ENCODE measurements at places on chromosomes 13 and 19.

DNA sequence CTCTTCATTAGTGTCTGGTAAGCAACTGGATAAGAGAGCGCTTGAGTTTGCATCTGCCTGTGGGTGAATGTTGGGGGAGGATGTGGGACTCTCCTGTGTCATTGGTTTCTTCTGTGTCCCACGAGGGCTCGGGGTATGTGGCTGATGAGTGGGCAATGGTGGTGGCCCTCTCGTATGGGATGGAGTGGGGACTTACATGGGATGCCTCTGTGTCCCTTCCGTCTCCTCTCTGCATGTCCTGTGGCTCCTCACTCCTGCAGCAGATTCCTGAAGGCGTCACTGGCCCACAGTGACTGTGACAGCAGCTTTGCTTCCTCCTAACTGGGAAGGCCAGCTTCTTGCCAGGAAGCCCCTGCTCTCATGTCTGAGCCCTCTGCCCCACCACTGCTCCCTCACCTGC lies 2.6 kb upstream of the LRP3 start:
- no peak for DNase-seq

GRCh38 chr13:105395041-105395440 lies 1140.4 kb downstream of the EFNB2 start:
- DNase-seq: no peak

DNA sequence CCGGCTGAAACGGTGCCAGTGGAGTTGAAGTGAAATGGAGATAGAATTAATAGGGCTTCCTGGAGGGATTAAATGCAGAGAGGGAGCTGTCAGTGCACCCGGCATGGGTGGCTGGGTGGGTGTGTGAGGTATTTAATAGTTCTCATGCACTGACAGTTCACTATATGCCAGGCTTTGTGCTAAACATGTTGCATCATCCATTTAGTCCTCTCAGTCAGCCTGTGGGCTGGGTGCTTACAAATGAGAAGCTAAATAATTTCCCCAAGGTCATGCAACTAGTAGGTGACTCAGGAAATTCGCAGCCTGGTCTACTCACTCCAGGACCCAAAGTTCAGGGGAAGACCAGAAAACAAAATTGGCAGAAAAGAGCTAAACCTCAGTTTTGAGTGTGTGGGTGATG lies 63.5 kb upstream of the SPATA13 start:
- DNase-seq: no peak

DNA sequence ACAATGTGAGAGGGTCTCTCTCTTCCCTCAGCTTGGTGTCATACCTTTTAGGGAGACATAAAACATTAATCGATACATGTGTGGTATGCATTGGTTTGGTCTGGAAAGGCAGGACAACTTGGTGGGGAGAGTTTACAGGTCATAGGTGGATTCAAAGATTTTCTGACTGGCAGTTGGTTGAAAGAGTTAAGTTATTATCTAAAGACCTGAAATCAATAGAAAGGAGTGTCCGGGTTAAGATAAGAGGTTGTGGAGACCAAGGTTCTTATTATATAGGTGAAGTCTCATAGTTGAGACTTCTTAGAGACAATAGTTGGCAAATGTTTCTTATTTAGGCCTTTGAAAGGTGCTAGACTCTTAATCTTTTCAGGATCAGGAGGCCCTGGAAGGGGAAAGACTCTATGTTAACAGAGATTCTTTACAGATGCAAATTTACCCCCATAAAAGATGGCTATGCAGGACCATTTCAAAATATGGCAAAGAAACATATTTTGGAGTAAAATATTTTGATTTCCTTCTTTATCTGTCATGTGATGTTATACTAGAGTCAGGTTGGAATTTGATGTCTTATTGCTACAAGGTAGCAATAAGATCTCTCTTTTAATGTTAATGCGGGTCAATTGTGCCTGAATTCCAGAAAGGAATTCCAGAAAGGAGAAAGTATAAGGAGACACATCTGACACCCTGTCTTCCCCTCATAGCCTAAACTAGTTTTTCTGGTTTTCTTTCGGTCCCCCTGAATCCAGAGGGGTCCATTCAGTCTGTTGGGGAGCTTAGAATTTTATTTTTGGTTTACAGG lies 59.2 kb upstream of the RCBTB2 start:
- no peak for DNase-seq

- DNase-seq: no peak
These were observed 424.1 kb upstream of the DACH1 start for GRCh38 chr13:72290962-72291681.

DNA sequence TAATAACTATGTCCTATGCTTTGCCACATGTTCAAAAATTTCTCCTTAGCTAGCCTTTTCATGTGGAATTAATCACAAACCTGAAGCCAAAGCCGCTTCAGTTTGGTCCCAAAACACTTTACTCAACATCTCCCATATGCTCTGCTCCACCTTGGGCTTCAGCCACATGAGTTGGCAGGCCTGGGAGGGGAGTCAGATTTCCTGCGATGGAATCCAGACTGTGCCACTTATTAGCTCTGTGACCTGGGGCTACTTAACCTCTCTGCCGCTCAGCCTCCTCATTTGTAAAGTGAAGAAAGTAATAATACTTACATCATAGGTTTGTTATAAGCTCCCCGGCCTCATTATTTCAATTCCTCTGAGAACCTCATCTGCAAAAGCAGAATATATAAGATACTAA lies 272.0 kb downstream of the LMO7 start:
- DNase-seq: no peak

GRCh38 chr13:22126433-22127021 lies 455.7 kb downstream of the FGF9 start:
- no peak for DNase-seq

DNA sequence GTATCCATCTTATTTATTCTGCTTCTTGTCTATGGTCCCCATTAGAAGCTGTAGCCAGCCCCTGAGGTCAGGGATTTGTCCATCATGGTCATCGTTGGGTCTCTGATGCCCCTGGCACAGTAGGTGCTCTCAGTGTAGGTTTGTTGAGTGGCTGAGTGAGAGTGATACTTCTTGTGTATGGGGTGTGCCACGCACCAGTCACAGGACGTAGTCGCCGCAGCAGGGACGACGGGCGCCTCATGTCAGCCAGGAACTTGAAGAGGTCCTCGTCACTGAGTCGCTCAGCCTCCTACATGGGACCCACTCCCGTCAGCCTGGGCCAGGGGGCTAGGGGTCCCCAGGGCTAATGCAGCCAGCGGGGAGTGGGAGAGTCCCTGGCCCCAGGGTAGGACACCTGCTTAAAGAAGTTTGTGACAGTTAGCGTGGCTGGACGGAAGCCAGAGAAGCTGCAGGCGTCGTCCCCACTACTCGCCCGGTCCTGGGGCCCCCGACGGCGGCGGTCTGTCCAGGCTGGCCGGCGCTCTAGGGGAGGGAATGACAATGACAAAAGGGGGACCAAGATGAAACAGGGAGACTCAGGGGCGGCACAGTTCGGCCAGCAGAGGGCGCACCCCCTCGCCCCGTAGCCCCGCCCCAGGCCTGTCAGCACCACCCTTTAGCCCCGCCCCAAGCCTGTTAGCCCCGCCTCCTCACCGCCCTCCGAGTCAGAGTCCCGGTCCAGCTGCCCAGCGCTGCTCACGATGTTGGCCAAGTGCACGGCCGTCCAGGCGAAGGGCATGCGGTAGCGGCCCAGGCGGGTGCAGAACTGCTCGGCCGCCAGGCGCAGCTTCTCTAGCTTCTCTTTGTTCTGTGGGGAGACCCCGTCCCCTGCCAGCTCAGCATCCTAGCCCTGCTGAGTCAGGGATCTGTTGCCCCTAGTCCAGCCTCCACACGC lies 3.7 kb downstream of the ANGPTL8 start:
- no peak for DNase-seq

DNA sequence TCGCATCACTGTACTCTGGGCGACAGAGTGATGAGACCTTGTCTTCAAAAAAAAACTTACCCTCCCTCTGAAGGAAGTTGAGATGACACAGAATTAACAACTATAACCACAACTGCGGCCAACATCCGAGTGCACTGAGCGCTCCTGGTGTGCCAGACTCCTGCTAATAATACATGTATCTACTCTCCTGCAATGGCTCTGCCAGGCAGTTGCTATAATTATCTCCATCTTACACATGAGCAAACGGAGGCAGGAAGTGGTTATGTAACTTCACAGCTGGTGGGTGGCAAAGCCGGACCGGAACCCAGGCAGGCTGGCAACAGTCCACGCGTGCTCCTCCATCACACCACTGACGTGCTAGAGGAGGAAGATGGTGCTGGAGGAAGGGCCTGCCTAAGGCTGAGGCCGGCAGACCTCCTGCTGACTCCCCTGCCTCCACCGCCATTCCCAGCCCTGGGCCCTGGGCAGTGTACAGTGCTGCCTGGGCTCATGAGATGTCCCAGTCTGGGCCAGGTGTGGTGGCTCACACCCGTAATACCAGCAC lies 12.6 kb downstream of the XRCC1 start:
- DNase-seq: no peak

- DNase-seq: no peak
These were observed 46.9 kb downstream of the ITGBL1 start for GRCh38 chr13:101499406-101499805.

DNA sequence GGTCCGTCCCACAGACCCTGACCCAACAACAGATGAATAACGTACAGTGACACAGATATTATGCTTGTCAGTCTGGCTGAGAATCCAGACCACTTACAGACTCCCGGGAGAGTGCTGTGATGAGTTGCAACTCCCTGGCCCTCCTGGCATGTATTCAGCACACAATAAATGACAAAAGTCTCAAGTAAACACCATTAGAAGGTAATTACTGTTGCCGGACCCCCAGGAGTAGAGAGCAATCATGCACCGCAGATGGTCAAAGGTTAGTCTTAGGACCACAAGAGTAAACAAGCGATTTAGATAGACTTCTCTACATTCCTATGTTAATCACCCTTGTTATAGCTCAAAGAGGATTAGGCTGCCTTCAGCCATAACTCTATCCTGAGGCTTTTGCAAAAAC lies 726.4 kb upstream of the GPC6 start:
- DNase-seq: no peak

- DNase-seq: no peak
These were observed 35.6 kb downstream of the EPS15L1 start for GRCh38 chr19:16435999-16436650.

- DNase-seq: peak; percentile 11
These were observed 1.1 kb downstream of the ZNF850 start for GRCh38 chr19:36771261-36772231.

DNA sequence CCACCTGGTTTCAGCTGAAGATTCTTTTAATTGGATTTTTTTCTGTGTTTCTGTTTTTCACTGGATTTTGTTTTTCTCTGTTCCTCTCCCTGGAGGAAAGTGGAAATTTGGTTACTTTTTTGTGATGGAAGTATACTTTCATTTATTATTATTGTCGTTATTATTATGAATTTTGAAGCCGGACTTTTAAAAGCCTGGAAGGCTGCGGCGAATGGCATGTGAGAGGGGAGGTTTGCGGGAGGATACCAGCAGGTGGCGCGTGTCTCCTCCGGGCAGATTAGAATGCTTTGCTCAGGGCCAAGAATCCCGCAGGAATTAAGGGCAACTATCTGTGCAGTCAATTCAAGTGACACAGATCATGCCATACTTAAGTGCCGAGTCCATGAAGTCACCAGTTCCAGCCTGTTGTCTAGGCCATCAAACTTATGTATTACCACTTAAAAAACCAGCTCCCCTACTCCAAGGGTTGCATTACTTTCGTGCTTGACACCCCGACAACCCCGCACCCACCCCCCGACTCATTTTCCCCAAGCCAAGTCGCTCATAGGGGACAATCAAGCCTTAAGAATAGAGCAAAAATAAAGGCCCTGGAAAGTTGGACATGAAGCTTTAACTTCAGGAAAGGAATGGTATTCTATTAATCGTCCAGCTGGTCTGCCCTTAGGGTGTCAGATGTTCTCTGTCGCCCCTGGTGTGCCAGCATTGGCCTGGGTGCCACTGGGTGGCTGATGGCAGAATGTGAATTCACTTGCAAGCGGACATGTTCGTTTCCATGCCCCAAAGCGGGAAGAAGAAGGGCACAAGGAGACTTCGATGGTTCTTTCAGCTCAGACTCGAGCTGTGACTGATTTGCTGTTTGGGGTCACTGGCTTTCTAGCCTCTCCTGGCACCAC lies 1.3 kb upstream of the LRCH1 start:
- peak; percentile 83 for DNase-seq

- no peak for DNase-seq
These were observed 3.6 kb downstream of the LGALS7 start for GRCh38 chr19:38769635-38770211.

- DNase-seq: no peak
These were observed 16.4 kb upstream of the IGFL1 start for GRCh38 chr19:46213156-46213555.

GRCh38 chr19:37914908-37915307 lies 7.9 kb downstream of the SIPA1L3 start:
- peak; percentile 71 for DNase-seq

DNA sequence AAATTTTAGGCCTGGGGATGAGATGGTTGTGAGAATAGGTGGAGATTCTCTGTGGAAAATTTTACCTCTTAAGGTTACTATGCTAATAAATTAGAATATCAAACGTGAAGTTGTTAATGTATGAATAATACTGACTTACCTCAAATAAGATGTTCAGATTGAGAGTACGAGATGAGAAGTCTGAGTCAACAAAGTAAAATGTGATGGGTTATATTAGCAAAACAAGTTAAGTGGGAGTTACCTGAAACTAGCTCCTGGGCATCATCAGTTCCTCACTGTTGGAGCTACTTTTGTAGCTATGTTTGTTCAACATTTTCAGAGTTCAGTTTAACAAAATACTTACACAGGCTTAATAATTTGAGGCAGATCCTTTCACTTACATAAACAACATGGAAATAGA lies 108.6 kb downstream of the PIBF1 start:
- no peak for DNase-seq

- peak; percentile 89 for DNase-seq
These were observed 100.8 kb downstream of the COL4A1 start for GRCh38 chr13:110206185-110206584.

GRCh38 chr13:54185785-54186184 lies 1157.2 kb downstream of the OLFM4 start:
- DNase-seq: peak; percentile 24

DNA sequence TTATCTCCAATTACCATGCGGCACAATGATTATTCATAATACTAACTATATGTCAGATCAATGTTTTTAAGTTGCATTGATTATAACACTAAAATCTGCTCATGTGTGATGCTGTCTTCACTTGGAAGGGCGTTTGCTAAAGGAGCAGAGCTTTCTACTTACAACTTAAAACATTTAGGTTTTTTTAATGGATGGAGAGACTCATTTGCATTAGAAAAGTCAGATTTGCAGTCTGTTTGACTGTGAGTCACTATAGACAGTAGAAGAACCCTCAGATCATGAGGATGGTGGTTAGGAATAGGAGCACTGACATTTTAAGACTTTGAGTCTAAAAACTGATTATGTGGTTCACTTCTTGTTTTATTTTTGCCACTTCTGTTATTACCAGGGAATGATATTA lies 364.6 kb downstream of the HS6ST3 start:
- no peak for DNase-seq

- no peak for DNase-seq
These were observed 6.3 kb downstream of the LHFPL6 start for GRCh38 chr13:39596685-39597084.

All from NCI-H526 treated with DMSO at 0.1 percent for 48 hours (cell line).